Thymus (tissue), 14 donors: ENCODE measurements at places on chromosomes 7 and 10.

DNA sequence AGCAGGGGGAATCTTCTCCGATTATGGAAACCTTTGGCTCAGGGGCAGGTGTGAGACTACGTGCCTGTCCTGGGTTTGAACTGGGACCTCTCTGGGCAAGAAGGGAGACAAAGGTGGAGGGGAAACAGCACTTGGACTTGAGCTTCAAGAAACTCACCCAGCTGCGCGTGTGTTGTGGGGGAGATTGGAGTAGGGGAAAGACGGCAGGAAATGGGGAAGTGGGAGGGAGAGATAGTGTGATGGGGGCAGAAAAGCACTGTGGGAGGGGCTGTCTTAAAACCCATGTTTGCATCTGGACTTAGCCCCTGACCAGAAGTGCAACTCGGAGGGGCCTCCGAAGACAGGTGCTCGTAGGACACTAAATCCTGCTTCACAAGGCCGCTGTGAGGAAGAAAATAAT is 107.0 kb downstream of the HIP1 start:
- no peak for DNase-seq

- no peak for DNase-seq
Observed at GRCh38 chr7:97506728-97507127, 225.2 kb upstream of the TAC1 start.

GRCh38 chr10:43904844-43905243 is 256.2 kb upstream of the ZNF32 start:
- no peak for DNase-seq

- DNase-seq: no peak
Observed at GRCh38 chr7:134873253-134873652, 93.8 kb downstream of the CALD1 start.

DNA sequence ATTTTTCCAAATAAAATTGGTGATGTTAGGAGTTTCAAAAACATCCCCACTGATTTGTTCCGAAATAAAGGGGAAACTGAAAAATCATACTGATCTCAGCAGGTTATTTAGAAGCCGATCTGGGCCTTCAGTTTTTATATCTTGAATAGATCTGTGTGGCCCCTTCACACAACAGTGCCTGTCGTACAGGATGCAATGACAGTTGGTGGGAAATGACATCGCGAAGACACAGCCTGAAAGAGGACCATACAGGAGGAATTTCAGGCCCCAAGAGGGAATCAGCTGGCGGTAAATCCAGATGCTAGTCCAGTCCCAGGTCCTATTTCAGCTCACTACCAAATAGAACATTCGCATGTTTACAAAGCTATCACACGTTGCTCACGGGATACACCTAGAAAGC is 3.0 kb downstream of the H2BK1 start:
- no peak for DNase-seq

GRCh38 chr7:127527561-127527960 is 57.8 kb downstream of the GCC1 start:
- no peak for DNase-seq

DNA sequence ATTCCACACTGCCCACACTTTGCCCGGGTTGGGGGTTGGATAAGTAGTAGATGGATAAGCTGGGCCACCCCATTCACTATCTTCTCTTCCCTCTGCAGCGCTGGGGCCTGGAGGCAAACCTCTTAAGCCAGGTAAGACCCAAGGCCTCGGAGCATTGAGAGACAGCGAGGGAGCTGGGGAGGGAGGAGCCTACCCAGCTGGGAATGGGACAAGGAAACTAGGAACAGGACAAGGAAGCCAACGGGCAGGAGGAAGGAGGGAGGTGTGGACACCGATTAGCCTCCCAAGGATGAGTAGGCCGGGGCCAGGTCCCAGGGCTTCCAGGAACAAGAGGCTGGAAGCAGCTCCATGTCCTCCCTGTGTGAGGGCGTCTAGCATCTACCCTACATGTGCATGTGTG is 9.6 kb downstream of the ELN start:
- DNase-seq: no peak

- DNase-seq: no peak
Observed at GRCh38 chr10:78483641-78484040, 450.0 kb downstream of the RPS24 start.

- DNase-seq: no peak
Observed at GRCh38 chr7:130154501-130155317, 50.5 kb downstream of the TMEM209 start.

DNA sequence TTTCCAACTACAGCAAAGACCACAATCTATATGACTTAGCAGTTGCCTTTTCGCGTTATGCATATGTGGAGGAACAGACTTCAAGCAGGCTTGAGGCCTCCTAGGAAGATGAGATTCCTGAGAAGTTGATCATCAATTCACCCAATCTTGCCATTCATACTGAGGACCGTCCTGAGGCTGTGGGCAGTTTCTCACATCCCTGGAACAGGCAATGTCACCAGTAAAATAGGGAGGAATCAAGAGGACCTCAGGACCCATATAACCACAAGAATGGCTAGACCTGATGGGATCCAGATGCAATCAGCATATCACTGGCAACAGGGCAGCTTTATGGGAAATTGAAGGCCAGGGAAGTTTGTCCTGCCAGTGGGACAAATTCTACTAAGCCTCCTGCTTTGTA is 17.3 kb downstream of the KDM7A start:
- DNase-seq: no peak

GRCh38 chr10:131253931-131254858 is 57.3 kb downstream of the TCERG1L start:
- DNase-seq: no peak

DNA sequence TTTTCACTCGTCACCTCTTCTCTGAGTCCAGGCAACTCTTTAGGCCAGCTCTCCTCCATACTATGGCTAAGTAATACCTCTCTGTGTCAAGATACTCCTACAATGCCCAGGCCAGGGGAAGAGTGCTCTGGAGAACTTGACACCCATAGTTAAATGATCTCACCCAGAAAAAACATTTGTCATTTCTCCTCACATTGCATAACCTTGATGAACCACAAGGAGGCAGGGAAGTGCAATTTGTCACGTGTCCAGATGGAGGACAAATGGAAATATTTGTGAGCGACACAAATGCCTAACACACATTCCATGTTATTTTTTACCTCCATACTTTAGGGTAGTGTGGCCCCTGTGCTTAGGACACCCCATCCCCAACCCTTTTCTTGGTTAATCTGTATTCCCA is 78.3 kb downstream of the HTR7 start:
- no peak for DNase-seq

DNA sequence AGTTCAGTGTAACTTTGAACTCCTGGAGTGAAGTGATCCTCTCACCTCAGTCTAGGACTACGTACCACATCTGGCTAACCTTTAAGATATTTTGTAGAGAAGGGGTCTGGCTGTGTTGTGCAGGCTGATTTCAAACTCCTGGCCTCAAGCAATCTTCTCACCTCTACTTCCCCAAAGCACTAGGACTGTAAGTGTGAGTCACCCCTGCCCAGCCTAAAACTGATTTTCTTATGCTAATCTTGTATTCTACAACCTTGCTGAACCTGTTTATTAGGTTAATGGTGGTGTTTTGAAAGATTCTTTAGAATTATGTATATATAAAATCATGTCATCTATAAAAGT is 58.0 kb downstream of the LCOR start:
- no peak for DNase-seq

- DNase-seq: no peak
Observed at GRCh38 chr10:131860311-131860710, 40.5 kb upstream of the PPP2R2D start.

DNA sequence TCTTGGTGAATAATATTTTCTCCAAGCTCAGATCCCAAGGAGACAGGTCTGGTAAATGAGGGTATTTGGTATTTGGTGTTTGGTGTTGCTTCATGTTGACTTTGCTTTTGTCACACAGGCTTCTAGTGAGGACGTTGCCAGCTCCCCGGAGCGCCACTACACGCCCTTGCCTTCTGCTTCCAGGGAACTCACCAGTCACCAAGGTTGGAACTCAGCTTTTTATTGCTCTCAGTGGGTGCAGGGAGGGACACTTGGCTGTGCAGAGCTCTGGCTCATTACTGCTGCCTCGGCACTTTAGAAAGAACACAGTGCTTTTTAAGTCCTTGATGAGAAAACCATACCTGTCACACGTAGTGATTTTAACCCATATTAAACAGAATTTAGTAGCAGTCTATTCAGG is 892.9 kb downstream of the LRMDA start:
- no peak for DNase-seq

- no peak for DNase-seq
Observed at GRCh38 chr7:85165263-85165662, 21.6 kb downstream of the SEMA3D start.

GRCh38 chr7:22921386-22922086 is 92.4 kb downstream of the HYCC1 start:
- DNase-seq: no peak

DNA sequence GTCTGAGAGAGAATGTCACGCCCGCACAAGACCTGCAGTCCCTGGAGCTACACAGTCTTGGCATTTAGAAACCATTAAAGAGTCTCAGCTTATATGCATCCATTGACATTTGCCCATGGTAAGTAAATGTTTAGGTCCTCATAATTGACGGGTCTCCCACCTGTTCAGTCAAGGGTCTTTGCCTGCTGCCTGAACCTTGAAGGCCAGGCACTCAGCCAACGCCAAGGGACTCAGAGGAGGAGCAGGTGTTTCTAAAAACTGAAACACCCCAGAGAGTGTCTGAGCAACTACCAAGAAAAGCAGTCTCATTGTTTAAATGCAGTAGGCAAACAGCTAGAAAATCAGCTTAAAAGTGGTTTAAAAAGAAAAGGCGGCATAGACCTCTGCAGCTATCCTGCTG is 264.7 kb upstream of the AKR1E2 start:
- DNase-seq: no peak

GRCh38 chr10:78248651-78249464 is 215.2 kb downstream of the RPS24 start:
- DNase-seq: no peak

- no peak for DNase-seq
Observed at GRCh38 chr10:114674346-114674745, 16.3 kb upstream of the ABLIM1 start.

- no peak for DNase-seq
Observed at GRCh38 chr10:71029411-71029892, 141.1 kb upstream of the PCBD1 start.

DNA sequence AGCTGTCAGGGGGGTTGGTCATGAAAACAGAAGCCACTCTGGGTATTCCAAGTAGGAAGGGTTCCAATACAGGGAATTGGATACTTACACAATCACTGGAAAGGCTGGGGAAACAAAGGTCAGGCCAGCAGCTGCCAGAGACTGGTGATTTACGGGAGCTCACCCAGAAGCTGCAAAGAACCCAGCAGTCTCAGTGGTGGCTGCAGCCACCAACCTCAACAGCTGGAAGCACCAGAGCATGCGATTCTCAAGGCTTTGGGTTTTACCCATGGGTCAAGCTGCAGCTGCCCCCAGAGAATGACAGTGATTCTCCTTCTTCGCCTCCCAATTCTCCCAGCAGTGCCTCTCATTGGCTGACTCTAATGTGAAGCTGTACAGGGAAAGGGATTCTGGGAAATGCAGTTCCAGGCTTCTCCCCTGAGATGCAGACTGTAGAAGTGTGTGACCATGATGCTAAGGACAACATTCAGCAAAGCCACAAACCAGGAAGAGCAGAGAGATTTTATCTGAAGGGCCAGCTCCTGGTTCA is 107.2 kb upstream of the TCF7L2 start:
- DNase-seq: no peak

- DNase-seq: no peak
Observed at GRCh38 chr7:70457482-70457881, 674.5 kb upstream of the GALNT17 start.

DNA sequence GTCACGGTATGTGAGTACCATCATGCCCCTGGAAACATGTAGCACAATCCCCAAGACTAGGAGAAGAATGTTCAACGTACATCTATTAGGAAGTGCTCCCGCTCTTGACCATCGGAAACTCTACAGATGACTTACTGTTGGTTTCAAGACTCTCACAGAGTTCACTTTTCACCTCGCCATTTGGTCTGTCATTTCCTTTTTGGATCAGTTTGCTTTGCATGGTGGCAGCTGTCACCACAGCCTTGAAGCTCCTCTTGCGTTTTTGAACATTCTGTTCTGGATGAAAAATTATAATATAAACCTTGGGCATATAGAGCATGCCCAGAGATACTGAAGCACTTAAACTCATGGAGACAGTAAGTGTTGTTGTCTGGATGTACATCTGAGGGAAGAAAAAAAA is 806.8 kb downstream of the GRM8 start:
- DNase-seq: no peak

GRCh38 chr7:138400400-138400886 is 59.6 kb upstream of the TRIM24 start:
- DNase-seq: no peak

- DNase-seq: no peak
Observed at GRCh38 chr10:76463111-76463510, 1031.7 kb downstream of the LRMDA start.

DNA sequence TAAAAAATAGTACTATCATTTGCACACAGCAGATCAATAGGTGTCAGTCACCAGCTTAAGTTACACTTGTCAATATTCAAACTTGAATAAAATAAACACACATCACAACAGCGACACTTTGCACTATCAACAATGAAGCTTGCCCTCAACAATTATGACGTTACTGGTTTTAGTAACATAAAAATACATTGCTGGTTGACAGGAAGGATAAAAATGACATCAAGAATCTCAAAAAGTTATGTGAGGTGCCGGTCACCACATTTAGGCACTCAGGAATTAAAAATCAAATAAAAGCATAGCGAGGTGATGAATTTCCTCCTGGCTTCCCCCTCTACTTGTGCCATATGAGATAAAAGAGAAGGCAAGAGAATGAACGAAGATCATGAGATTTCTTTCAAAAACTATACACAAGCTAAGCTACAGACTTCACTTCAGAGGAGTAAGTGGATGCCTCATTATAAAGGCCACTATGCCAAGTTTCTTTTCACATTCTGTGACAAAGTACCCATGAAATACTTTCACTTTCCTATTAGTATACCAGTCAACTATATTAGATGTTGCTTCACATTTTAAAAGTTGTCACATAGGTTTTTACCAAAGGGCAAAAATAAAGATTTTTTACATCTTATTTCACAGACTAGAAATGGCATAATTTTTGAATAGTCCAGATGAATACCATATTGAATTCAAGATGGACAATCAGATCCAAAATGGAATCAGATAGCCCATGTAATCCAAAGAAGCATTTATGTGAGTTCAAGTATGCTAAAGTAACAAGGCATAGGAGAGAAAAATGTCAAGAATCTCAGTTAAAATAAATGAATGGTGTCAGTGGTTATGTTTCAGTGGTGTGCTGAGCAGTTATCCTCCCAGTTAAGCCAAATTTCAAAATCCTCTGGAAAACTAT is 3.6 kb downstream of the CCDC71L start:
- no peak for DNase-seq

- DNase-seq: peak; percentile 29
Observed at GRCh38 chr10:23702977-23703414, 264.1 kb downstream of the OTUD1 start.

- no peak for DNase-seq
Observed at GRCh38 chr10:101139421-101139911, 8.4 kb downstream of the TLX1 start.

- DNase-seq: no peak
Observed at GRCh38 chr7:2326951-2327350, 12.7 kb upstream of the SNX8 start.

GRCh38 chr7:106604303-106604924 is 56.5 kb downstream of the CCDC71L start:
- DNase-seq: peak; percentile 87

GRCh38 chr10:31129271-31129670 is 97.6 kb upstream of the ZNF438 start:
- no peak for DNase-seq
